ENCODE measurements at places on chromosomes 5 and 9. TPM values are rescaled to one million over a fixed set of nuclear protein-coding genes. Genes with fewer than 3 reads are reported as not detected.

Gene TAL2
- total RNA-seq = not detected

Gene PRSS3
- total RNA-seq = not detected

Gene EIF4E1B
- total RNA-seq = not detected

Gene ARHGEF28
- 13.6 TPM for total RNA-seq

Gene CCDC192
- total RNA-seq = not detected

Gene ITGA1
- 27.4 TPM for total RNA-seq

Gene LECT2
- total RNA-seq = not detected

GRCh38 chr5:172438319-172438668 is 16.0 kb downstream of the SH3PXD2B start:
- no peak for DNase-seq

DNA sequence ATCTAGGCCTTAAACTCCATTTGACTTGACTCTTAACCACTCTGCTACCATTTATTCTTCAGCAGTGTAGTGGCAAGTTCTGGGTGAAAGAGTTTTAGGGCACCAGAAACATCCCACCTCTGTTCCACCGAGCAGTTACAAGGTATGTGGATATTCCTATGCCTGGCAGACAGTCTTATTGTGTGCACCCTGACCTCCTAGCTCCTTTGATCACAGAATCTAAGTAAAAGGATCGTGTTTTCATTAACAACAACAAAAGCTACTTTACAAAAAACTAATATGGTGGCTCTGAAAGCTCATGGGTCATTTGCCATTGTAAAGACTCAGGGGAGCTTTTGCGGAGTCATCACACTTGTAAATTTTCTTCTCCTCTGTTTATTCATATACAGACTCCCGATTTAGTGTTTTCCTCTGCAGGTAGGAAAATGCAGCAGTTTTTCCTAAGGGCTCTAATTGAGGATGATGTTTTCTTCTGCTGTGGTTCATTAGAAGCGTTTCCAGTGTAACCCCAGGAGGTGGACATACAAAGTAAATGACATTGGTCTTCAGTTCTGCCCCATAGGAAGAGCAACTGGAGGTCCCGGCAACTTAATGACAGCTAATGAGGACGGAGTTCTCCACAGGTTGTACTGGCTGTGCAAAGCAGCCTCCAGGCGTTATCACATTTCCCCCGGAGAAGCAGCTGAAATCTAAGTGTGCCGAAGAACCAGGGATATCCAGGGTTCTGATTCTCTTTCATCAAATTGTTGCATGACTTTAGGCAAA is 78.2 kb downstream of the ATP10B start:
- no peak for DNase-seq

- DNase-seq = no peak
Measured at GRCh38 chr9:98318041-98318790, 62.8 kb upstream of the TBC1D2 start.

GRCh38 chr9:128383007-128383753 is 12.0 kb downstream of the URM1 start:
- DNase-seq = no peak

DNA sequence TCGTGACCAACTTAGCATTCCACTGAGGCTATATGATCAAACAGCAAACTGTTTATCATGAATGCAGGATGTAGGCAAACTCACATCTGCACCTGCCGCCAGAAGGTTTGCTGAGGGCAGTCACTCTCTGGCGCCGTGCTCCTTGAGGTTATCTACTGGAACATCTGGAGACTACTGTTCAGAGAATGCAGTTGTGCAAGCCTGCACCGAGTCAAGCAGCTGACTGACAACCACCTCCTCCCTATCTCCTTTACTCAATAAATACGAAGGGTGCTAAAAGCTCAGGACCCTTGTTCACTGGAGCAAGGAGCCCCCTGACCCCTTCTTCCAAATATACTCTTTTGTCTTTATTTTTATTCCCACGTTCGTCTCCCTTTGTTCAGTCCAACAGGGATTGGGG is 27.1 kb downstream of the CCDC125 start:
- no peak for DNase-seq

- no peak for DNase-seq
Measured at GRCh38 chr5:80885396-80886000, 74.7 kb upstream of the RASGRF2 start.

DNA sequence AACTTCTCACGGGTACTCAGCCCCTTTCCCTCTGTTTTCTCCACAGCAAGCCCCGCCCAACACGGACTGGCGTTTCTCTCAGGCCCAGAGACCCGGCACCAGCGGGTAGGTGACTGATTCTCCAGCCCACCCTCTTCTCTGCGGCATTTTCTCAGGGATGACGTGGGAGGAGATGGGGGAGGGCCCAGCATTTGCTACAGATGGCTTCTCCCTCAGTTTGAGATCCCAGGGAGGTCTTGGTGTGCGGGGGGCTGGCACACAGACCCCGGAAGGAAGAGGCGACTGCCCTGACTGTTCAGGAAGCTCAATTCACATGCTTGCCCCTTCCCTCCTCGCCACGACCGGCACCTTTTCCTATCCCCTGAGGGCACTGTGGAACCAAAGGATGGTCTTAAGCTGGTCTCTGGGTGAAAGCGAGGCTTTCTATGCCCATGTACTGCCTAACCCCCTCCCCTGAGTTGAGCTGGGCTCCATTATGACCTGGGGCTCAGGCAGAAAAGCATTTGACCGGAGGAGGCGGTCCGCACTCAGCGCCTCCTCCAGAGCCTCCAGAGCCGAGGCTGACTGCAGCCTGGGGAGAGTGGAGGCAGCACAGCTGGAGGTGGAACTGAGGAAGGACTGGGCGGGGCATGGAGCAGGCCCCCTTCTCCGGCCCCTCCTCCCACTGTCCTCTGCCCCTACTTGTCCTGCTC is 6.0 kb downstream of the PCDHGC5 start:
- no peak for DNase-seq

- no peak for DNase-seq
Measured at GRCh38 chr9:129368444-129368978, 190.4 kb upstream of the IER5L start.

- DNase-seq = no peak
Measured at GRCh38 chr9:98365227-98365669, 109.8 kb upstream of the TBC1D2 start.

GRCh38 chr5:150525163-150525562 is 17.2 kb downstream of the NDST1 start:
- DNase-seq = no peak

DNA sequence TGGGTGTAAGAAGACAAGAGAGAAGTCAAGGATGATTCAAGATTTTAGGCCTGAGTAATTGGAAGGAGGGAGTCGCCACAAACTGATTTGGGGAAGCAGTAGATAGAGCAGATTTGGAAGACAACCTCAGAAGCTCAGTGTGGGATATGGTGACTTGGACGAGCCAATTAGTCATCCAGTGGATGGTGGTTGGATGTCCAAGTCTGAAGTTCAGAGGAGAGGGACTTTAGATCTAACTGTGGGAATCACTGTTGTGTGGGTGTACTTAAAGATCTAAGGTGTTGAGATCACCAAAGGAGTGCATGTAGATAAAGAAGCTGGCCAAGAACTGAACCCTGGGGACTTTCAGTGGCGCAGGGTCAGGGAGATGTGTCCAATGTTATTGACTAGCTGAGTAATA is 2.2 kb downstream of the IDNK start:
- DNase-seq = no peak

DNA sequence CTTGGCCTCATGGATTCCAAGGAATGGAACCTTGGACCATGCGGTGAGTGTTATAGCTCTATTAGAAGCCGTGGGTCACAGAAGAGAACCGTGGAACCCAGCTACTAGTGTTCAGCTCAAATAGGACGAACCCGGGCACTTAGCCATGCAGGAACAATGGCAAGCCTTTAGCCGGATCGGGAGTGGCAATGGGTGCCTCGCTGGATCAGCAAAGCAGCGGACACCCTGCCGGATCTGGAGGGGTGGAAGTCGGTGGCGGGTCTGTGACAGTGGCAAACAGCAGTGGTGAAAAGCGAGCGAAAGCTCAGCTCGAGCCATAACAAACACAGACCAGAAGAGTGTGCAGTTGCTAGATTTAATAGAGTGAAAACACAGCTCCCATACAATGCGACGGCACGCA is 2.4 kb upstream of the CDO1 start:
- DNase-seq = no peak

DNA sequence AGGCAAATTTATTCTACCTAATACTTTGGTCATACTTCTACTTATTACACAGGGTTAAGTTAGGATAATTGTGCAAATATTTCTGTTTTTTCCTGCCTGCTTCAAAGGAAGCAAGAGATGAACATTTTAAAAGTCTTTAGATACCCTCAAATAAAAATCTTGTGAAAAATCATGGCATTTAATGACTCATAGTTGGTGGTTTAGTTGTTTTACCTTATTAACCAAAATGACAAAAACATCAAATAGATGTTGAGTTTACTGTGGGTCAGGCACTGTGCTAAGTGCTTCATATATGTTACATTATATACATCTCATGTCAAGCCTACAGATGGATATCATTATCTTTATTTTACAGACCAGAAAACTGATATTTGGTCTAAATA is 54.4 kb downstream of the ZNF474 start:
- no peak for DNase-seq
